WERI-Rb-1 (cell line): ENCODE measurements at places on chromosomes 1 and 21.

- DNase-seq, result no peak
Observed at GRCh38 chr1:170375082-170375723, 156.8 kb upstream of the GORAB start.

DNA sequence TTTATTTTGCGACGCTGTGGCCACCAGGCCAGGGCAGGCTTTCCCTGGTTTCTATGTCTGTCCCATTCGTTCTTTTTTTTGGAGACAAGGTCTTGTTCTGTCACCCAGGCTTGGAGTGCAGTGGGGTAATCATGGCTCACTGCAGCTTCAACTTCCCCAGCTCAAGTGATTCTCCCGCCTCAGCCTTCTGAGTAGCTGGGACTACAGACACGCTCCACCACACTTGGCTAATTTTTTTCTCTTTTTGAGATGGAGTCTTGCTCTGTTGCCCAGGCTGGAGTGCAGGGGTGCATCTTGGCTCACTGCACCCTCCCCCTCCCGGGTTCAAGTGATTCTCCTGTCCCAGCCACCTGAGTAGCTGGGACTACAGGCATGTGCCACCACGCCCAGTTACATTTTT, 43.4 kb upstream of the WNT4 start:
- DNase-seq, result no peak

DNA sequence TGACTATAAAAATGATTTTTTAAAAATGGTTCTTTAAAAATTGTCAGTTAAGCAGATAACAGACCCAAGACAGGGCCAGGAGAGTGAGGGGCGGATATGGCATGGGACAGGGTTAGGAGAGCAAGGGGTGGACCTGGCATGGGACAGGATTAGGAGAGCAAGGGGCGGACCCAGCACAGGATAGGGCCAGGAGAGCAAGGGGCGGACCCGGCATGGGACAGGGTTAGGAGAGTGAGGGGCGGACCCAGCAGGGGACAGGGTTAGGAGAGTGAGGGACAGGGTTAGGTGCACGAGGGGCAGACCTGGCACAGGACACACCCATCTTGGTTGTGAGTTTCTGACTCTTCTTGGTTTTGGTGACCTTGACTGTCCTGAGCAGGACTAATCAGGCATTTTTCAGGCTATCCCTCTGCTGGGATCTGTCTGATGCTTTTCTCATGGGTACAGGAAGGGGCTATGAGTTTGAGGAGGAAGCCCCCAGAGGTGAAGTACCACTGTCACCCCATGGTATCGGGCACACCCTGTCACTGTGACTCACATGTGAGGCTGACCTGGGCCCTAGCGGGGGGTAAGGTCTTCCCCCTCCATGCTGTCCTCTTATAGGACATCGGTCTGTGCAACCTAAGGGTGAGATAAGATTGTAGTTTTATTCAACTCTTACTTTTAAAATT, 159.0 kb upstream of the COL6A1 start:
- no peak for DNase-seq

DNA sequence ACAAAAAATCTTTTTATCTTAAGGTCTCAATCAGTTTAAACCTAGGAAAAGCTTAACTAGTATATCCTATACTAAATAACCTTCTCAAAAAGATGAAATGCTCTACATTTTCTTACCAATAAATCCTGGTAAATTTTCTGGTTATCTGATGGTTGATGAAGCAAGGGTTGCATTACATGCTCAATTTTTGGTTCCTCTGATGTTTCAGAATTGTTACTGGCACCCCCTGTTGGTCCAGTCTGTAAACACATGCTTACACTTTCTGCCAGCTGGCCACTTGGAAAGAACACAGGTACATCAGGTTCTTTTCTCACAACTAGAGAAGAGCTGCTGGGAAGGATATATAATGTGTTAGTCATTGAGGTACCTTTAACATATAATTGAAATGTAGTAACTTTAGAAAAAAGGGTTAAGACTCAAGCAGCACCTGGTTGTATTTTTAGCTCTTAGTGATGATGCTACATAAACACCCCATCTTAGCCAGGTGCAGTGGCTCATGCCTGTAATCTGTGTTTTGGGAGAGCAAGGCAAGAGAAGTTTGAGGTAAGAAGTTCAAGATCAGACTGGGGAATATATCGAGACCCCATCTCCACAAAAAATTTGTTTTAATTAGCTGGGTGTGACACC, 30.9 kb upstream of the TAL1 start:
- DNase-seq, result peak; percentile 34

- no peak for DNase-seq
Observed at GRCh38 chr1:150545486-150546032, 3.6 kb upstream of the ADAMTSL4 start.

GRCh38 chr21:45541221-45542039, 810 bp downstream of the SLC19A1 start:
- DNase-seq, result peak; percentile 76

- no peak for DNase-seq
Observed at GRCh38 chr1:71002709-71003475, 44.7 kb downstream of the PTGER3 start.

GRCh38 chr1:40636777-40637176, 28.7 kb downstream of the RIMS3 start:
- DNase-seq, result no peak

- DNase-seq, result no peak
Observed at GRCh38 chr1:201810466-201811216, 18.3 kb upstream of the IPO9 start.

DNA sequence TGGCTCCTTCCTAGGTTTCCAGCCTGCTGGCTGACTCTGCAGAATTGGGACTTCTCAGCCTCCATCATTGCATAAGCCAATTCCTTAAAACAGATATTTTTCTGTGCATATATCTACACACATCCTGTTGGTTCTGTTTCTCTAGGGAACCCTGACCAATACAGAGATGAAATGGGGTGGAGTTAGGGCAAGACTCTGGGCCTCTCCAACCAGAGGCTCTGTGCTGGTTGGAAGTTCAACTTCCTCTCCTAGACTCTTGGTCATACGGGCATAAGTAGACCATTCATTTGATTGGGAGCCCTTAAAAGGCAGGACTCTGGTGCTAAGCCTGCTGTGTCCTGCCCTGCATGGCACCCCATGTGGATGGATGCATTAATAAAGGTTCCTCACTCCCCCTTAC, 55.0 kb downstream of the CNIH3 start:
- no peak for DNase-seq

- DNase-seq, result no peak
Observed at GRCh38 chr21:41832596-41833496, 46.3 kb downstream of the PRDM15 start.

- DNase-seq, result no peak
Observed at GRCh38 chr1:239999170-239999569, 92.5 kb upstream of the FMN2 start.

GRCh38 chr1:86887479-86888162, 26.3 kb downstream of the SELENOF start:
- DNase-seq, result no peak

DNA sequence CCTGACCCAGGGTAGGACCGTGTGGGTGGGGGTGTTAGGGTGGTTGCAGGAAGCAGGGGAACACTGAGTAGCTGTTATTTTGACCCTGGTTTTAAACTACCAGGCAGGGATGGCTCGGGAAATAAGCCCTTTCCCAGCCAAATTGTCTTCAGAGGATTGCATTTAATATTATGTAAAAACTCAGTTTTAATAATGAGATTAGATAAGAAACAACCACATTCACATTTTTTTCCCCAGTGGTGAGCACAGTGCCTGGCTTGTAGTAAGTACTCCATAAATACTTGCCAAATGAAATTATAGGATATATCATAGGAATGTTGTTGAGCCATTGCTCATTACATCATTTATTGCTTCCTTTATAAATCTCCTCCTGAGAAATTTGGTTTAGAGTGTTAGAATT, 3.1 kb upstream of the ACP6 start:
- DNase-seq, result no peak

DNA sequence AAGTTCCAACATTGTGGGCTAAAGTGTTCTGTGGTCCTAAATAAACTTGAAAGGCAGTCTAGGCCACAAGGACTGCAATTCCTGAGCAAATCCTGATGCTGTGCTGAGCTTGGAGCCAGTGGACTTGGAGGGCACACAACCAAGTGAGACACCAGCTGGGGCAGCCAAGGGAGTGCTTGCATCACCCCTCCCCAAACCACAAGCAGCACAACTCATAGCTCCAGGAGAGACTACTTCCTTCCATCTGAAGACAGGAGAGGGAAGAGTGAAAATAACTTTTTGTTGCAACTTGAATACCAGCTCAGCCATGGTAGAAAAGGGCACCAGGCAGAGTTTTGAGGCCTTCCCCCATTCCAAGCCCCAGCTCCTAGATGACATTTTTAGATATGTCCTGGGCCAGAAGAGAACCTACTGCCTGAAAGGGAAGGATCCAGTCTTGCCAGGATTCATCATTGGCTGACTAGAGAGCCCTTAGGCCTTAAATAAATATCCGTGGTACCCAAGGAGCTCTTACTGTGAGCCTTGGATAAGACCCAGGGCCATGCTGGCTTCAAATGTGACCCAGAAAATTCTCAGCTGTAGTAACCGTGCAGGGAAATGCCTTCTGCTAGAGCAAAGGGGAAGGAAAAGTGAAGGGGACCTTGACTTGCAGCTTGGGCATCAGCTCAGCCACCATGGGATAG, 35.4 kb upstream of the LRRC8B start:
- DNase-seq, result no peak

DNA sequence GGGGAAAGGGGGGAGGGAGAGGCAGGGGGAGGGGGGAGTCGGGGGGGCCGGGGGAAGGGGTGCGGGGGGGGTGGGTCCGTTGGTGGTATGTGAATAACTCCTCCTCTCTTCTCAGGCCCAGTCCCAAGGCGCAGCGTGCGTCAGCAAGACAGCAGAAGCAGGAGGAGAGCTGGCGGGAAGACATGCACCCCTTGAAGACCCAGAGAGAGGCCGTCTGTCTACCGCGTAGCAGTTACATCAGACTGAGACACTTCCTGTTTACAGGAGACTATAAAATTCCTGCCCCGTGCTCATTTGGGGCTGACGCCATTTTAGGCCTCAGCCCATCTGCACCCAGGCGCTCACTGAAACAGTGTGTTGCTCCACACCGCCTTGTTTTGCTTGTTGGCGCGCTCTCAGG, 55.3 kb downstream of the SETD4 start:
- no peak for DNase-seq

- DNase-seq, result no peak
Observed at GRCh38 chr1:182875889-182876288, 36.7 kb downstream of the DHX9 start.

DNA sequence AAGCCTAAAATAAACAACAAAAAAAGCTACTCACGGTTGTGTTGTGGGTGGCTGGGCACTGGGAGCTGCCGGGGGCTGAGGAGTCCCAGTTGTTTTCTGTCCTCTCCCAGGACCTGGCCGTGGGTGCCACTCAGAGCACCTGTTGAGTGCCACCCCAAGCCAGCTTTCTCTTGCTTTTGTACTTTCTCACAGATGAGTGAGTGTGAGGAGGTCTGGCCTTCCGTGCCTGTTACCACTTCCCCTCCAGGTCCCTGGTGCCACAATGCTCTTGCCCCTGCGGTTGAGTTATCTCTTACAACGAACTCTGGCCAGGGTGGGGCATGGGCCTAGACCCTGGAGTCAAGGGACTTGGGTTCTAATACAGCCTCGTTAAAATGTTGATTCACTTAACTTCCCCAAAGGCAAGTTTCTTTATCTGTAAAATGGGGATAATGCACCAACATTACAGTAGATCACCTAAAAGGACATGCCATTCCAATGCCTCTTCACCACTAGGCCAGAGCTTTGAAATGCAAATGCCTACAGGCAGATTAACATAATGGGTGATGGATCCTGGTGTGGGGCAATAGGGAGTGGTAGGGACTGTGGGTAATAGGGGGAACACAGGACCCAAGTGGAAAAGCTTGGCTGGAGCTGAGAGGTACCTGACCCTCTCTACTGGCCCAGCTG, at the start of gene CNR2:
Gene CNR2, minus strand, starts transcription at position 151 of the 669 bp plus-strand sequence. CDS start 37,745 bp downstream, outside the sequence.
- no peak for DNase-seq

GRCh38 chr1:50852889-50853288, 107.2 kb downstream of the FAF1 start:
- DNase-seq, result no peak

GRCh38 chr21:36732761-36733160, 33.8 kb downstream of the SIM2 start:
- DNase-seq, result no peak

DNA sequence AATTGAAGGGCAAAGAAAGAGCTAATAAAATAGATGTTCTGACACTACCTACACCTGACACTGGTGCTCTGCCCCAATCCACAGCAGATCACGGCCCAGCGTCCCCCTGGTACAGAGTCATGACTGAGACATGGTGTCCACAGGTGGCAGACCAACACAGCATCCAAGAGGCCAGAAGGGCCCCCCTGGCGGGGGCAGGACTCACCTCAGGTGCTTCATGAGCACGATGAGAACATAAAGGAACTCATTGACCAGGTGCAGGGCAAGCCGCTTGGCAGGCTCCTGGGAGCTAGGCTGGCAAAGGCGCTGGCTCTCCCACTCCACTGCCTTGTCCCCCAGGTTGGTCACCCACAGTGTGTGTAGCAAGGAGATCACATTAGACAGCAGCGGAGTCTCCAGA, 20.4 kb downstream of the MRAP start:
- no peak for DNase-seq

DNA sequence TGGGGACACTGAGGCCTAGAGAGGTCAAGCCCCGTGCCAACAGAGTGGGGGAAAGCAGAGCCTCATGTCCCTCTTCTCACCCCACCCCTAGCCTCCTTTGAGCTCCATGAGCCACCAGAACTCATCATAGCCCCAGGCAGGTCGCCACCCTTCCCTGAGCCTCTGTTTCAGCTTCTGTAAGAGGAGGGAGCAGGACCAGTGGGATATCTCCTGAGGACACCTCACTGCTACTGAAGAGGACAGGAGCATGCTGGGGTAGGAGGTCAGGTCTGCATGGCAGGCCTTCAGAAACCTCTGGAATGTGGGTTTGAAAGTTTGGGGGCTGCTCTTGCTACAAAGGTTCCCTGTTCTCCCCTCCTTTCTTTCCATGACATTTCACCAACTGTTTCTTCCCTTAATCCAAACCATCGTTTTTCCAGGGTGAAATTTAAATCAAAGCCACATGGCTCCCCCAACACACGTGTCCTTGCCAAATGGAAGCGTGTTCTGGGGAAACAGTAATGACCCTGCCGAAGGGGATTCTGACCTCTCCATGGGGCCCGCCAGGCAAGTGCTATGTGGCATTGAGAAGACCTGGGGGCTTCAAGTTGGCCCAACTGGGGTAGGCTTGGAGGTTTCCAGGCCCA, 88.1 kb upstream of the RUNX3 start:
- DNase-seq, result no peak
